AG09309 (cell line): ENCODE measurements at places on chromosomes 7 and 10.

DNA sequence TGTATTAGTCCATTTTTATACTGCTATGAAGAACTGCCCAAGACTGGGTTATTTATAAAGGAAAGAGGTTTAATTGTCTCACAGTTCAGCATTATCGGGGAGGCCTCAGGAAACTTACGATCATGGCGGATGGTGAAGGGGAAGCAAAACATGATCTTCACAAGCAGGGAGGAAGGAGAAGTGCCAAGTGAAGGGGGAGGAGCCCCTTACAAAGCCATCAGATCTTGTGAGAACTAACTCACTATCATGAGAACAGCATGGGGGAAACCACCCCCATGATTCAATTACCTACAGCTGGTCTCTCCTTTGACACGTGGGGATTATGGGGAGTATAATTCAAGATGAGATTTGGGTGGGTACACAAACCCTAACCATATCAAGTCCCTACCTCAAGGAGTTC lies 85.4 kb downstream of the JAZF1 start:
- no peak for DNase-seq

DNA sequence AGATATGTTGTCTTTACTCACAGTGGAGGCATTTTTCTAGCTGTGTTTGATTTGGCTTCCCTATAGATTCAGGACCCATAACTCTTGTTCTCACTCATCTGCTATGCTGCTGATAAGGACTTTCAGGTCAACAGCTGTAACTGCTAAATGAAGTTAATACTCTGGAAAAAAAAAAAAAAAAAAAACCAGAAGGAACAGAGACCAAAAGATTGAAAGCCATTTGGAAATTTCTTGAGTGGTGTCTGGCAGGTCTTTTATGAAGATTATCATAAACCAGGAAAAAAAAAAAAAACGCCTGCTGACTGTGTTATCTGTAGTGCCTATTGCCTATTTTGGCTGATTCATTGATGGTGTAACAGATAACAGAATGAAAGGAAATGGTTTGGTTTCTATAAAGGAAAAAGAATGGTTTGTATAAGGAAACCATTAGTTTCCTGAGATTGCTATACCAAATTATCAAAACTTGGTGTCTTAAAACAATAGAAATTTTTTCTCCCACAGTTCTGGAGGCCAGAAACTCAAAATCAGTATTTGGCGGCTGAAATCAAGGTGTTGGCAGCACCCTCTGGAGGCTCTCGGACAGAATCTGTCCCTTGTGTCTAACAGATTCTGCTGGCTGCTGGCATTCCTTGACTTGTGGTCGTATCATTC lies 60.5 kb upstream of the BET1 start:
- DNase-seq, result no peak

DNA sequence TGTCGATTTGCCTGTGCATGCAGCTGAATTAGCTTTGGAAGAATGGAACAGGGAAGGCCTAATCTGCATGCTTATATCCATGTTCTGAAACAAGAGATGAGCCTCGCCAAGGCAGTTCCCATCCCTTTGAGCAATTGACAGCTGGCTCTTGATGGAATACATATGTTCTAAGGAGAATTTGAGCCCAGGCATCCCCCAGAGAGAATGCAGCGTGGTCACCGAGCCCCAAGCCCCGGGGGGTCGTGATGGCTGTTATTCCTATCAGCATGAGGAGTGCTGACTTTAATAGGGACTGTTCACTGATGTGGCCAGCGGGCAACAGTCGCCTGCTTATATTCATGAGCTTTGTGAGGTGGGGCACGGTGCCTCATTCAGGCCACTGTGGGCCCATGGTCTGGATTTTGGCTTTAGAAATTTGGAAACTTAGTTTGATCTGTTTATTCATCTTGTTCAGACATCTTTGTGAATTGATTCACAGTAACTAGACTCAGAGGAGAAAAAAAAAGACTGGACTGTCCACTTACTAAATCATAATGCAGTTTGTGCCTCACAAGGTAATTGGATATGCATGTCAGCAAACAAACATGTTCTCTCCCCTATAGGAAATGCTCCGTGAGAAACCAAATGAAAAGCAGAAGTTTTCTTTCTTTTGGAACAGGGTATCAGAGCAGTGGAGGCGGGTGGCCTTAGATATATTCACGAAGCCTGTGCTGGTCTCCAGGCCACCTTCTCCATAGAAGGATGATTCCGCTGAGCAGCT lies 204.9 kb downstream of the CCDC3 start:
- no peak for DNase-seq

DNA sequence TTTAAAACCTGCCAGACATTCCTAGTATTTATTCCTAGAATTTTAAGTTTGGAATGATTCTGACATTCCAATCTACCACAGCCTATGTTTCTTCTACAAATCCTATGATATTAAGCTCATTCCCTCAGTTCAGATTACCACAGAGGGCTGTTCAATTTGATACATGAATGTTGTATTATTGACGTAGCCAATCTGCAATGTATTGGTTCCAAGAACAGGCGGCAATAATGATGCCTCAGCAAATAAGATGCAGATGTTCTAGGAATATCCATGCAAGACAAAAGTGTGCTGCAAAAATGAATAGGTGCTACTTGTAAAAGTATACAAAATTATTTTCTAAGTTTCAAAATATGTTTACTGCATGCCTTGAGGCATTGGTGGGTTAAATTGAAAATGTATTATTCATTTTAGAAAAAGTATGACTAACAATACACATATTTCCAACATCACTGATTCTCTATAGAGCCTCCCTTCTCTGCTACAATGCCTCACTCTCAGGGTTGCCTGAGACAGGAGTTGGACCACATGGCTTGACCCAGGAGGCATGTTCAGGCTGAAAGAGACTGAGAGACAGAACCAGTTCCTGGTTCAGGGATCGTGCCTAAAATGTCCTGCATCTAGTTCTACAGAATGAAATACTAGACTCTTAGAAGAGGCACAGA lies 94.1 kb upstream of the CREB5 start:
- DNase-seq, result no peak

GRCh38 chr10:6396226-6396625 lies 183.8 kb downstream of the PRKCQ start:
- DNase-seq, result no peak
